A673 (cell line): ENCODE measurements at places on chromosomes 6 and 20.
A peak's percentile ranks its signal among the peaks of the same experiment; 100 is the strongest.

GRCh38 chr20:59604741-59605600, 631 bp downstream of the PHACTR3 start:
- DNase-seq = no peak

DNA sequence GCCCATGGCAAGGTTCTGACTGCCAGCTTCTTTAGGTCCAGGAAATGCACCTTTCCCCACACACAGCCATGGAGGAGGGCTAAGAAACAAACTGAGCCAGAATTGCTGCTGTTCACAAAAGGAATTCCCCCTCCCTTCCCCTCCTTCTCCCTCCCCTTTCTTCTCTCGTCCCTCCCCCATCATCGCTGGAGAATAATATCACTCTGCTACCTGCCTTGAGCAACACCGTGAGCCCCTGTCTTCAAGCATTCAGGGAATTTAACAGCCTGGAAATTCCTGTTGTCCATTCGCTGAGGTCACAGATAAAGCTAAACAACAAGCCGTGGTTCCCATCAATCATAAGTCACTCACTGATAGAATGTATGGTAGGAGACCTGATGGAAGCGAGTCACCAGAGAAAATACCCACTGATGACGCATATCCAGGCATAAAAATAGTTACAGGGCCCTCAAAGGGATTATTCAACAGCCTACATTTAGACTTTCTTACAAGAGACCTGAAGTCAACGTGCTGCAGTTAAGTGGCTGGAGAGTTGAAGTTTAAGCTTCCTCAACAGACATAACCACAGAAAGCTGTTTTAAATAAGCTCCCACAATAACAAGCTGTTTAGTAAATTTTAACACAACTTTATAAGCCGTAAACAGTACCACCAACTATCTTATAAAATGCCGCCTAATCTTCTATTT, 59.7 kb downstream of the HIVEP2 start:
- DNase-seq = peak; percentile 54

DNA sequence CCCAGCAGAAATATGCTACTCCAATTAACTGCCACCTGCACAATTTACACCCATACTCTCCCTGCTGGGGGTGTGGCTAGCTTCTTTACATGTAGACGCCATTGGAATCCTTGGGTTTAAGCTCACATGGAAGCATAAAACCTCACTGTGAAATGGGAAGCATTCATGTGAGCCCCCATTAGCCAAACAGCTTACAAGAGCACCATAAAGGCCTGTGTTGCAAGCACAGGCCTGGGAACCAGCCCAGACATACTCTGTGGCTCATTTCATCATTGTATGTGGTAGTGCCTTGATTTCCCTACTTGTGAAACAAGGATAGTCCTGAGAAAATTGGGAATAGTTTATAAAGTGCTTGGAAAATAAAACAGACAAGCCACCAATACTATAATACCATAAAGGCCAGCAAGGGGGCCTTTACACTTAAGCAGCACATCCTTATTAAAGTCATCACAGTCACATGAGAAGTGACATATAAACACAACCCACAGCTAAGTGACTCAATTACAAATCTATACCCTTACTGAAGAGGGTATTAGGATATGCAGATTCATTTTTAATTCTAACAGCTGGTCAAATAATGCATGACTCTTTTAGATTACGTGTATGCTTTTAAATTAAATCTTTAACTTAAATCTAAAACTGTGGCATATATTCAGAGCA, 6.8 kb downstream of the ADNP start:
- DNase-seq = no peak

DNA sequence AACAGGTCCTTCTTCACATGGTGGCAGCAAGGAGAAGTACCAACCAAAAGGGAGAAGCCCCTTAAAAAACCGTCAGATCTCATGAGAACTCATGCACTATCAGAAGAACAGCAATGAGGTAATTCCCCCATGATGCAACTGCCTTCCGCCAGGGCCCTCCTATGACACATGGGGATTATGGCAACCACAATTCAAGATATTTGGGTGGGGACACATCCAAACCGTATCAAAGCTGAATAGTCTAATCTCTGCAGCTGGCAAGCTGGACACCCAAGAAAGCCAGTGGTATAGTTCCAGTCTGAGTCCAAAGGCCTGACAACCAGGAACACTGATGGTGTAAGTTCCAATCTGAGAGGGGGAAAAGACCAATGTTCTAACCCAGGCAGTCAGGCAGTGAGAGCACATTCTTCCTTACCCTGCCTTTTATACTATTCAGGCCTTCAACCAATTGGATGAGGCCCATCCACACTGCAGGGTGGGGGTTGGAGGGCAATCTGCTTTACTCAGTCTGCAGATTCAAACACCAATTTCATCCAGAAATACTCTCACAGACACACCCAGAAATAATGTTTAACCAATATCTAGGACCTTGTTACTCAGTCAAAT, 17.9 kb upstream of the CNKSR3 start:
- DNase-seq = no peak

DNA sequence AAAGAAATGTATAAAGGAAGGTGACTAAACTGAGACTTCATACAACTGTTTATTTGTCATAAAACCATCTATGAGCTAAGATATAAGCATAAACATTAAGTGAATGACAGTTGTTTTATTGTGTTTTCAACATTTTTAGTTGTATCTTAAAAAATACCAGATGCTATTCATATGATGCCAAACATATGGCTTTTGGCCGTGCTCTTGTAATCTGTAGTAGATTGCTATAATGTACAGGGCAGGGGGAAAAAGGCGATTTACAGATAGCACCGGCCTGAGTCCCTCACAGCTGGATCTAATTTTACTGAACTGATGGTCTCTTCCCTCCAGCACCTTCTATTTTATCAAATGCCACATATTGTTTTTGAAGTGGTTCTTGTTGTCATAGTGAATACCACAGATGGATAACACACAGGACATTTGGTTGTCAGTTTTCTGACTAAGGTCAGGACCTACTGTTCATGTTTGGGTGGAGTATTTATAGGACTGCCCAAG, 48.2 kb downstream of the CENPW start:
- no peak for DNase-seq

DNA sequence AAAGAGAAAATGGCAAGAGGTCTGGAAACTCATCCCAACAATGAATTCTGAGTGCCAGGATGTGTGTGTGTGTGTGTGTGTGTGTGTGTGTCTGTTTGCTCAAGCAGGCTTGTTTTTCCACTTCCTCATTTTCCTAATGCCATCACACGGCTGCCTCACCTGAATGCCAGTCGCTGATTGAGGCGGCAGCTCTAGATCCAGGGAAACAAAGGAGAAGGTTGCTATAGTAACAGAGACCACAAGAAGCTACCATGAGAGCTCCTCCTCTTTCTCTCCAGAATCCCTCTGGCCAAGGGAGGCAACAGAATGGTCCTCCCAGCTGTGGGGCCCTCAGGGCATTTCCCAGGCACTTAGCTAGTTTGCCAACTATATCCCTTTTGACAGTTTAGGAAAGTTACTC, 241.1 kb upstream of the TSHZ2 start:
- no peak for DNase-seq

GRCh38 chr20:63043348-63044203, 36.8 kb upstream of the BHLHE23 start:
- DNase-seq = no peak

- no peak for DNase-seq
Observed at GRCh38 chr20:46802722-46803121, 91.9 kb upstream of the EYA2 start.

- DNase-seq = no peak
Observed at GRCh38 chr20:44745122-44745597, 505 bp upstream of the KCNK15 start.

DNA sequence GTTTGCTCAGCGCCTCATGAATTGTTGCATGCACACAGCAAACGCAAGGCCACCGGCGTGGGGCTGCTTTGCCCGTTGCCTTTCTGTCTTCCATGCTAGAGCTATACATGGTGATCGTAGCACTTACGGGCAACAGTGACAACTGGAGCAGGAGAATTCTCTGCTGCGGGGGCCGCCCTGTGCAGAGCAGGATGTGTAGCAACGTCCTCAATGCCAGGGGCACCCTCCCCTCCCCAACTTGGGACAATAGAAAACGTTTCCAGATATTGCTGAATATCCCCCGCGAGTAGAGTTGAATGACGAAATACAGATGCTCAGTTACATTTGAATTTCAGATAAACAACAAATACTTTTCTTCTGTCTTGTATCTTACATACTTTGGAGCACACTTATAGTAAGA, 198.7 kb downstream of the TFAP2C start:
- DNase-seq = no peak

DNA sequence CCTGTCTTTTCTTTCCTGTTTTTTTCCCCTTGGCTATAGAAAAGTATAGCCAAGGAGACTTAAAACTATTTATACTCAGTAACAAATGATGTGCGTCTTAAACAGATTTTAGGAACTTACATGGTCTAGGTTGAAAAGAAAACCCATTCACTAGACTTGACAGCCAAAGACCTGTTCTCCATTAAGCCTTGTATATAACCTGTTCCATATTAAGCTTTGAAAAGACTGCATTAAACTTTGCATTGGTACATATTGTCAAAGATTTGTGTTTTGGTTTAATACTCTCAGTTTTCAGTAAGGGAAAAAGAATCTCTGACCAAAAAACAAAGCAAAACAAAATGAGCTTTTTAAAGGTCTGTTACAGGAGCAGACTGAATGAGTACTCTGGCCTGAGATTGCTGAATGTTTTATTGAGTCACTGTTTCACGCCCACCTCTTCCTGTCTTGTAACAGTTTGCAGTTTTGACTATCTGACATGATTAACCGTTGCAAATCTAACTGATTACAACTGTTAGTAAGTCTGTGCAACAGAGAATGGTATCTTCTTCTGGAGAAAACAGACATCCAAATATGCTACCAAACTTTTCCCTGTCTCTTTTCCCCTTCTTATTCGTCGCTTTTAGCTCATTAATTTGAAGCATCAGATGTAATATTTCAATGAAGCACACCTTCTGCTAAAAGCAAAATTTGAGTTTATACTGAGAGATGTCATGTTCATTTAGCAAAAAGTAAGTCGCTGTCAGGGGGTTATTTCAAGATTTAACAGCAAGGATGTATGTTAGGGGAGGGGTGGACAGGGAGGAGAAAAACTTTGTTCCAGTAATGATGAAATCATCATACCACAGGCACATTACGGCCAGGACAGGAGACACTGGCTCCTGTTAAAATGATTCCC, 59.1 kb upstream of the SUPT3H start:
- peak; percentile 93 for DNase-seq
